ENCODE measurements at places on chromosomes 1 and 21.

- no peak for DNase-seq
Measured at GRCh38 chr1:193588311-193589082, 402.1 kb upstream of the B3GALT2 start.

GRCh38 chr1:204377800-204378668 lies 18.3 kb upstream of the PLEKHA6 start:
- DNase-seq = peak; percentile 36

DNA sequence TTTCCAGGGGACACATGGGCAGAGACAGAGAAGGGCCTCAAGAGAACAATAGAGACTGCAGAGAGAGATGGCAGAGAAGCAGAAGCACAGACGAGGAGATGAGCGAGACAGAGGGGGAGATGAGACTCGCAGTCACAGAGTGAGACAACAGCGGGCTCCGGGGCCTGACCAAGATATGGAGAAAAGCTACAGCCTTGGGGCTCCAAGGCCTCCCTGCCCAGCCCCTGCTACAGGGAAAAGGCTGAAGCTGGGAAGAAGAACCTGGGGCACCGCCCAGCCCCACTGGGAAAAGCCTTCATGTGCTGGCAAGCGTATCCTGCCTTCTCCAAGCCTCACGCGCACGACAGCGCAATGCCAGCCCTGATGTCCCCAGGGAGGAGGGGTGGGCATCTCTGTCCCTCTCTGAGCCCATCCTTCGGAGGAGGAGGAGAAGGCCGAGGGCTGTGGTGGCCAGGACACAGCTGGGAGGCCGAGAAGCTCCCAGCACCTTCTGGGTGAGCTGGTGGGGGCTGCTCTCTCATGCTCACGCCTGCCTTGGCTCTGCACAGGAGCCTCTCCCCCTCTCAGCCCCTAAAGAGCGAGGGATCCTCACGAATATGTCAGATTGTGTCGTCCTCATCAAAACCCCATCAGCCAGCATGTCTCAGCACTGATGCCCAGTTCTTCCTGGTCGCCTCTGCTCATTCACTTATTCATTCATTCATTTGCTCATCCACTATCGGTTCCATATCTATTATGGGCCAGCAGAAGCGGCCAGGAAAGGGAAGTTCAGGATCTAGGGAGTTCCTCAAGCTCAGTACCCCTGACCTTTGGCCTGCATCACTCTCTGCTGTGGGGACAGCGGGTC lies 56.6 kb downstream of the ACOT7 start:
- DNase-seq = no peak

- no peak for DNase-seq
Measured at GRCh38 chr1:112265931-112266330, 130.1 kb upstream of the CTTNBP2NL start.

DNA sequence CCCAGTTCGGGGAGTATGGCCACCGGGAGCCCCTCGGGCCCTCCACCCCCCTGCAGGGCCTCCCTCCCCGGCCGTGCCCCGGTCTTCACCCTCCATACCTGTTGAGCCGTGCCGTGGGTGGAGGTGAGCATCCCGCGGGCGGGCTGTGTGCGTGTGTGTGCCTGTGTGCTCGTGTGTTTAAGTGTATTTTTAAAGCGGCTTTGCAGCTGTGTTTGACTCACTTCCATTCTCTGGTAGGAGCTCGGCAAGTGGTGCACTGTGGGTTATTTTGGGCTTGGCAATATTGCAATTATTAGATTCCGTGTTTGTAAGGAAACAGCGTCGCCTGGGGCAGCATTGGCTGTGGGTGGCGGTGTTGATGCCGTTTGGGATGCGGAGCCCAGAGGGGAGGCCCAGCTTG lies 20.3 kb upstream of the PLCH2 start:
- DNase-seq = no peak

GRCh38 chr1:181189691-181190363 lies 101.3 kb downstream of the IER5 start:
- peak; percentile 53 for DNase-seq

GRCh38 chr1:95169548-95169947 lies 52.4 kb downstream of the TLCD4 start:
- DNase-seq = no peak

GRCh38 chr1:156154317-156154749 lies 948 bp downstream of the SEMA4A start:
- peak; percentile 76 for DNase-seq

GRCh38 chr1:10064416-10065343 lies 31.9 kb downstream of the UBE4B start:
- peak; percentile 12 for DNase-seq

DNA sequence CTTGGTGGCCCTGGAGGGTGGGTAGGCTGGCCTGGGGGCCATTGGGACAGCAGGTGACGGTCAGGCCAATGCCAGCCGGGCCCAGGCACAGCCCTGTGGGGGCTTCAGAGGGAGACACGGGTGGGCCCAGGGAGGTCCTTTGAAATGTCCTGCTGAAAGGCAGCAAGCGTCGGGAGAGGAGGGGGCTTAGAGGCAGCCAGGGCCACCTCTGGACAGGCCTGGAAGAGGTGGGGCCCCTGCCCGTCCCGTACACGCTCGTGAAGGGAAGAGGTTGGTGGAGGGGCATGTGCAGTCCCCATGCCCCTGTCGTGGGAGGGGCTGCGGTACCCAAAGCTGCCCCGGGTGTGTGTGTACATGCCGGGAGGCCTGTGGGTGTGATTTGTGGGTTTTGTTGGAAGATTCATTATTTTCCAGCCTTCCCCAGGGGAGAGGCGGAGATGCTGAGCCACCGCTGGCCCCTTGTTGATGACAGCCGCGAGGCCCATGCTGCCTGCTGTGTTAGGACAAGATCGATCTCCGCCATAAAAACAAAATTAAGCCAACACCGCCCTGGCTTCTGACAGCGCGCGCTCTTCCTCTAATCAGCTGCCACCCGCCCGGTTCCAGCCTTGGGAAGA lies 3.4 kb upstream of the PLCH2 start:
- no peak for DNase-seq

- DNase-seq = no peak
Measured at GRCh38 chr1:38609166-38610025, 250.2 kb downstream of the RRAGC start.

GRCh38 chr1:234989479-234990327 lies 138.9 kb downstream of the TOMM20 start:
- DNase-seq = no peak

DNA sequence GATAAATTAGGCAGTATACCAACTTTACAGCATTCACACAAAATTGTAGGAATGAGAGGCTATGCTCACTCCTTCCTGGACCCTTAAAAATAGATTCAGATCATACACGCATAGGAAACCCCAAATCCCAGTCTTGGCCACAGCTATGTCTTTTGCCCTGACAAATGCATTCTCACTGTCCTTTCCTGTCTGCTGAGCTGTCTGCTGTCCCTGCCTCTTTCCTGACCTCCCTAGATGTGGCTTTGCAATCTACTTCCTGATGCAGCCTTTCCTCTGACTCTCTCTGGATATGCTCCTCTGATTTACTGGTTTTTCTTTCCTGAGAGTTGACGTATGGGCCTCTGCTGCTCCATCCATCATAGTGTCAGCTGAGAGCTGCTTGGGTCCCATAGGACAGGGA lies 59.8 kb upstream of the SLC35F3 start:
- DNase-seq = no peak

DNA sequence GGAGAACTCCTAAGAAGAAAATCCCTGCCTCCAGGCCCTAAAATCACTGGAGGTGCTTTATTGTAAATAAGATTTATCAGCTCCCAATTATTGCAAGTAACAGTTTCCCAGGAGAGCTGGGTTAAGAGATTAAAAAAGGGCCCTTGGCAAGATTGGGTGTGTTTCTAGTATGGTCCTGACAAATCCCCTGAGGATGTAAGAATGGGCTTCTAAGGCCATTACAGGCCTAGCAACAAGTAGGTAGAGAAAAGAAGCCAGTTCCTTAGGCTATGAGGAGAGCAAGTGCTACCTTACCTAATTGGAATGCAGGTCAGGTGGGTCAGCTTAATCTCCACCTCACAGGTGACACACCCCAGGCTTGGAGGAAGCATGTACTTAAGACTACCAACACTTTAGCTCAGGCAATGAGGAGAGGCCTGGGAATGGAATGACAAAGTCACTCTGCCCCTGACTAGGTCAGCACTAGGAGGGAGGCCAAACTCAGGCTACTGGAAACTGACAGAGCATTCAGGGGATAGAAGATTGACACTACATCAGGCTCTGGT lies 6.8 kb upstream of the OTUD7B start:
- no peak for DNase-seq

All from Kasumi-1 (cell line).